H9 (cell line): ENCODE measurements at places on chromosomes 2 and 18. TPM values are rescaled to one million over a fixed set of nuclear protein-coding genes. Genes with fewer than 3 reads are reported as not detected.

- no peak for DNase-seq
These were observed 90.2 kb downstream of the ZNF521 start for GRCh38 chr18:25261768-25262167.

GRCh38 chr2:172953970-172954852, 121.4 kb upstream of the MAP3K20 start:
- no peak for DNase-seq

The NEURL3 gene
- total RNA-seq, result not detected in 2 replicates

The CXCR1 gene
- total RNA-seq, result not detected in 2 replicates
